ENCODE measurements at places on chromosomes 6 and 20. TPM values are rescaled to one million over a fixed set of nuclear protein-coding genes. Genes with fewer than 3 reads are reported as not detected.
A peak's percentile ranks its signal among the peaks of the same experiment; 100 is the strongest.

DNA sequence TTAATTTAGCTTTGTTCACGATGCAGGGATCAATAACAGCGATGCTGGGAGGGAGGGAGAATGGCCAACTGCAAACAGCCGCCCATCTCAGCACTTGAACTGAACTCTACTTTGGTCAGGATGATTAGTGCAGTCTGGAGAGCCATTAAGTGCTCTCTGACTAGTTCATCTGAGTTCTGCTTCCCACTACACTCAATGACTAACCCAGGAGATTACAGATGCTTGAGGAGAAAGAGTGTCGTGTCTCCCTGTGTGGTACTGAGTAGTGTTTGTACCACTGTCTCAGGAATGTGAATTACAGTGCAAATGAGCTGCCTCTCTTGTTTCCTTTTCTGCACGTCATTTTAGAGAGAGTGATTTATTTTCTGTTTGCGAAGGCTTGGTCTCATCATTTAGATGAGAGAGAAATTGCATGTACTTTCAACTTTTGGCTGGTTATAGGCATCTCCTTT is 23.5 kb downstream of the CARMIL1 start:
- no peak for DNase-seq

HLA-DPA1 gene
- not detected for total RNA-seq

- peak; percentile 35 for DNase-seq
Observed at GRCh38 chr20:4026093-4026601, 10.8 kb upstream of the RNF24 start.

GRCh38 chr6:73285674-73286283 is 22.8 kb upstream of the KHDC1 start:
- DNase-seq = no peak

DNA sequence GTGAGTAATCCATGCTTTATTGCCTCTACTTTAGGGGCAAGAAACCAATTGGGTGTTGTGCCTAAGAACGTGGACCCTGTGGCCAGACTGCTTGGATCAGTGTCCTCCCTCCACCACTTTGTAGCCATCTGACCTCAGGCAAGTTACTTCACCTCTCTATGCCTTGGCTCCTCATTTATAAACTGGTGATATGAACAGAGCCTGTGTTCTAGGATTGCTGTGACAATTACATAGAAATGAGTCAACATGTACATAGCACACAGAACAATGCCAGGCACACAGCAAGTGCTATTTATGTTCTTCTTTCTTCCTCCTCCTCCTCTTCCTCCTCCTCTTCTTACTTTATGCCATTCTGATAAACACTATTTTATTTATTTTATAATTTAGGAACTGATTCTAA is 339.4 kb downstream of the CD83 start:
- DNase-seq = no peak

DNA sequence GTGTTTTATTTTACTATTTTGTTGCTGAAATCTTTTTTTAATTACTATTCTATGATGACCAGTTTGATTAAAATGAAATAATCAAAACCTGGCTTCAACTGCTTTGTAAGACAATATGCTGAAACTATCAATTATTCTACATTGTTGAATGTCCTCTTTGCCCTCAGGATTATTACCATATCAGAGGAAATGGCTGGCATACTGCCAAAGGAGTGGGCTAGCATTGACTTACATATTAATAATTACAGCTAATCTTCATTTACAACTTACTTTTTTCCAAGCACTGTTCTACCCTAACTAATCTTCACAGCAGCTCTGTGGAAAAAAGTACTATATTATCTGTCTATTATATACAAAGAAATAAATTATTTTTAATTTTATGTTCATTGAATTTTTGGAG is 560.5 kb downstream of the BCKDHB start:
- DNase-seq = no peak

- no peak for DNase-seq
Observed at GRCh38 chr6:93017213-93017612, 402.1 kb downstream of the EPHA7 start.
